Central memory CD4-positive, alpha-beta T cell (primary cell): ENCODE measurements at places on chromosomes 13 and 19.
A peak's percentile ranks its signal among the peaks of the same experiment; 100 is the strongest.

DNA sequence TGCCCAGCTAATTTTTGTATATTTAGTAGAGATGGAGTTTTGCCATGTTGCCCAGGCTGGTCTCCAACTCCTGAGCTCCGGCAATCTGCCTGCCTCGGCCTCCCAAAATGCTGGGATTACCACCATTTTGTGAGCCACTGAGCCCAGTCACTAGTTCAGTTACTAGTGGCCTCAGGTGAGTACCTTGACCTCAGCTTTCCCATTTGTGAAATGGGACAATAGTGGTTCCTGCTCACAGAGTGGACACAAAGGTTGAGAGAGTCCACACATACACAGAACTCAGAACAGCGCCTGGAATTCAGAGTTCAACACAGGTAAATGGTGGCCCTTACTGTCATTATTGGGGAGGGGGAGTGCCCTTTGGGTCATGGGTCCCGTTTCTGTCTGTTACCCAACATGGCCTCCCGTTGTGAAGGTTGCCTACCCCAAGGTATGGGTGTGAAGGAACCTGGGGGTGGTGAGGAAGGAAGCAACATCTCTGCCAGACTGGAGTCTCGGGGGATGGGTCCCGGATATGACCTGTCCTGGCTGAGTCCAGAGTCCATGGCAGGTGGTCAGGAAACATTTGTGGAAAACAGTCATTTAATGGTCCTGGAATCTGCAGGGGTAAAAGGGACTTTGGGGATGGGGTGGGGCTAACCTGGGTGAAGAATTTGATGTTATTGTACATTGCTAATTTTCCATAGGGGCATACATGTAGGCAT, 11.7 kb upstream of the IRGC start:
- DNase-seq = no peak

DNA sequence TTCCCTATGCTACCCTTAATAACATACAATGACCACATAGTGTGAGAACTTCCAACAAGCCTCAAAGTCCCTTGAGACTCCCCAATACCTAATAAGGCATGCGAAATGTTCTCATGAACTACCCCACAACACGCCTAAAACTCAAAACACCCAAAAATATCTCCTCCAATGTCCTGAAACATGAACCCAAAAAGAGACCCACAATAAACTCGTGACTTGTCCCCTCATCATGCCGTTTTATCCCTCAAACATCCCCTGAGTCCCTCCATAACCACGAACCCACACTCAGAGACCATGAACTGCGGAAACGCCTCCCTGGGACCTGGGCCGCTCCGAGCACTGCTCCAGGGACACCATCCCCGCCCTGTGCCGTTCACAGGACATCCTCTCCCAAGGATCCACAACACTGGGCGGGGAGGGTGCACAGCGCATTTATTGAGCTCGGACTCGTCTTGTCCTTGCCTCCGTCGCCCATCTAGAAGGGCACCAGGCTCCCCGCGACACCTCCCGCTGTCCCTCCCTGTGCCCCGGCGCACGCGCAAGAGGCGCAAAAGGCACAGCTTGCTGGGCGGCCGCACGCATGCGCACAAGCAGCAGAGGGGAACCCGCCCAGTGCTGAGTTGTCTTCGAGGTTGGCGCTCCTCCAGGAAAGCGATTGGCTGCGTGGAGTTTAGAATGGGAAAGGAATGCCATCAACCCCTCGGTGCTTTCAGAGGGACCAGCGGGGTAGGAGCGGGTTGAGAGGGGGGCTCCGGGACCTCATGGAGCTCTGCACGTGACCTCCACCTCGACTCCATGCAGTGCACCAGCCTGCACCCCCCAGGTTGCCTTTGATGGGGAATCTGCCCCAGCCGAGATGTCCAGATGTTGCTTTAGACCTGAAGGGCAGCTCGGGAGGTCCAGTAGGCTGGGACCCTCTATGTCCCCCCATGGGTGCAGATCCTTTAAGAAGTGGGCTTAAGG, 8.8 kb downstream of the FXYD3 start:
- peak; percentile 82 for DNase-seq

DNA sequence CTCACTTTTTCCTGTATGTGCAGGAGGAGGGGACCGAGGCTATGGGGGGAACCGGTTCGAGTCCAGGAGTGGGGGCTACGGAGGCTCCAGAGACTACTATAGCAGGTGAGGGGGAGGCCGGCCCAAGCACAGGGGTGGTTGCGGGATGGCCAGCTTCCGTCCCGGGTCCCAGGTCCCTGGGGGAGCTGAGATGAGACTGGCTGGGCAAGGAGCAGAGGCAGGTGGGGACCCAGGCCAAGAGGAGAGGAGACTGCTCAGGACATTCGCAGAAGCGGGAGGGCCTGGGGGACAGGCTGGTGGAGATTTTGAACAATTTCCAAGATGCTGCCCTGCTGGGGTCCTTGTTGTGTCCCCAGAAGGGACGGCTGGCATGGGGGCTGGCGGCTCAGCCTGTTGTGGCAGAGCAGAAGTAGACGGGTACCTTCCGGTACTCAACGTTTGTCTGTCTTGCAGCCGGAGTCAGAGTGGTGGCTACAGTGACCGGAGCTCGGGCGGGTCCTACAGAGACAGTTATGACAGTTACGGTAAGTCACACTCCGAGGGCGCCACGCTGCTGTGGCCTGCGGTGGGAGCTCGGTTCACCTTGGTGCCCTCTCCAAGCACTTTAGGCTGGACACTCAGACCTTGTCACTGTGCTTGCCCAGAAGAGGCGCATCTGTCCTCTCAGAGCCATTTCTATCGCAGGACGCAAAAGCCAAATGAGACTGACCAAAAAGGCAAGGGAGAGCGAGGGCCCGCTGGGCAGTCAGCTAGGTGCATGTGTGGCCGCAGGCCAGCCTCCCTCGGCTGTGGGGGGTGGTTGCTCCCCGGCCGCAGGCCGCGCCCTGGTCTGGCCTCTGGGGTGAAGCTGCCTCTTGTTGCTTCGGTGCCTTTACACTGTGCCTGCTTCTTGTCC, 2.6 kb downstream of the CIRBP start:
- no peak for DNase-seq

GRCh38 chr13:47859165-47859564, 141.9 kb downstream of the SUCLA2 start:
- no peak for DNase-seq

DNA sequence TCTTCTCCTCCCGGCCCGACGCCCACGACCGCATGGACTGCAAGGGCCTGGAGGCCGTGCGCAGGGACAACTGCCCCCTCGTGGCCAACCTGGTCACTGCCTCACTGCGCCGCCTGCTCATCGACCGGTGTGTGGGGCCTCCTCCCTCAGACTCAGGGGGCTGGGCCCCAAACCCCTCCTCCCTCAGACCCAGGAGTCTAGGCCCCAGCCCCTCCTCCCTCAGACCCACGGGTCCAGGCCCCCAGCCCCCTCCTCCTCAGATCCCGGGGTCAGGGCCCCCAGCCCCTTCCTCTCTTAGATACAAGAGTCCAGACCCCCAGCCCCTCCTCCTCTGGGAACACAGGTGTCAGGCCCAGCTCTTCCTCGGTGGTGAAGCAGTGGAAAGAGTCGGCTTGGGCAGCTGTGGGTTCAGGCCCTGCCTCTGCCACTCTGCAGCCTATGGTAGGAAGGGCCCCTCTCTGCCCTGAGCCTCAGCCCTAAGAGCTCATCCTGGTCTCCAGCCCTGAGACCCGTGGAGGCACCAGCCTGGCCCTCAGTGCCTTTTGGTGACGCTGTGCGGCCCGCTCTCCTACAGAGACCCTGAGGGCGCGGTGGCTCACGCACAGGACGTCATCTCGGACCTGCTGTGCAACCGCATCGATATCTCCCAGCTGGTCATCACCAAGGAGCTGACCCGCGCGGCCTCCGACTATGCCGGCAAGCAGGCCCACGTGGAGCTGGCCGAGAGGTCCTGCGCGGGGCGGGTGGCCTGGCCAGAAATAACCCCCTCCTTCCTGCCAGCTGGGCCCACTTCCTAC, 3.7 kb upstream of the SPIB start:
- peak; percentile 51 for DNase-seq

- no peak for DNase-seq
Measured at GRCh38 chr13:112153846-112154245, 86.9 kb downstream of the SOX1 start.

DNA sequence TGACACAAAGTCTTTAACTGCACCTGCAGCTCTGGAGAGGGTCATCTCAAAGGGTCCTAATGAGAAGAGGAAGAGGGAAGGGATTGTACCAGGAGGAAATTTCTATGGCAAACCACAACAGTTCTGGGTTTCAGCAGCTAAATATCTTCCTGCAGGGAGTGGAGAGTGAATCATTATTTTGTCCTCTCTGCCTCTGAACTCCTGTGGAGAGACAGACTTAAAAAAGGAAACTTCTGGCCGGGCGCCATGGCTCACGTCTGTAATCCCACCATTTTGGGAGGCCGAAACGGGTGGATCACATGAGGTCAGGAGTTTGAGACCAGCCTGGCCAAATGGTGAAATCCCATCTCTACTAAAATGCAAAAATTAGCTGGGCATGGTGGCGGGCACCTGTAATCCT, 16.9 kb upstream of the C1QTNF9 start:
- no peak for DNase-seq

GRCh38 chr19:29587518-29587986, 18.5 kb upstream of the POP4 start:
- DNase-seq = peak; percentile 57
